ENCODE measurements at places on chromosomes 1 and 21. TPM values are rescaled to one million over a fixed set of nuclear protein-coding genes. Genes with fewer than 3 reads are reported as not detected.

AQP10 gene
- not detected for total RNA-seq

RRP1B gene
- 16.0 TPM for total RNA-seq

CYP4Z1 gene
- total RNA-seq = 0.36 TPM

FMOD gene
- 46.0 TPM for total RNA-seq

TNNT2 gene
- not detected for total RNA-seq

PDC gene
- total RNA-seq = not detected

GRCh38 chr1:172661107-172661506 lies 2.2 kb downstream of the FASLG start:
- no peak overlapping the region for H3K4me3 ChIP-seq
- no peak for DNase-seq

DNA sequence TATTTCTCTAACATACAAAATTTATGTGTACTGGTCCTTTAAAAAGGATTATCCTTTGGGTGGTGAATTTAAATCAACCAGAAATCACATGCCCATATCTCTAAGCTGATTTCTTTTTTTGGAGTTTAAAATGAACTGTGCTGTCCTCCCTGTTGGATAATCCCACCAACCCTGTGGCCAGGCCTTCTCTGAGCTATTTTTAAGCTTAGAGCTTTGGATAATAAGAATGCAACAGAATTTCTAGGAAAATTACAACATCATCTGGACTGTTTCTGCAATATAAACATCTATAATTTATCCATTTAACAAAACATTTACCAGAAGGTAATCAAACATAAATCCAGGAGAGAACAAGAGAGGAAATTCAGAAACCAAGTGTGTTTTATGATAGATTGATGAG lies 88.3 kb downstream of the LRRC40 start:
- DNase-seq = no peak
- H3K27me3 ChIP-seq = no peaks in the 10 kb centered on the region
- H3K4me3 ChIP-seq = no peak overlapping the region

DNA sequence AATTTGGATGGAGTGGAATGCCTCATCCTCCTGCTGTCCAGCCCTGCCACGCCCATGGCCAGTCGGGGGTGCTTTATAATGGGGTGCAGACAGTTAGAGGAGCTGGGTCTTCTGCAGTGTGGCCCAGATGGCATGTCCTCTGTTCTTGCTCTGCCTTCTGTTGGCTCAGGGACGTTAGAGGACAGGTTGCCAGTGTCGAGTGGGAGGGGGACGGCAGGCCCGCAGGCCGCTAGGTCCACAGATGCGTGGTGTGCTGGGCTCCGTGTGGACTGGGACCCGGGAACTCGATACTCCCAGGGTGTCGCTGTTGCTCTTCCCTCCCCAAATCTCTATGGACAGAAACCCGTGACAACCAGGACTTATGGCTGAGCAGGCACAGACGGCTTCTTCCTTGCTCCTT lies 33.3 kb downstream of the SIM2 start:
- DNase-seq = no peak
- H3K27me3 ChIP-seq = peaks cover 7% of the 10 kb centered on the region
- H3K4me3 ChIP-seq = no peak overlapping the region
- H3K4me1 ChIP-seq = no peaks in the 10 kb centered on the region
- H3K27ac ChIP-seq = no peak overlapping the region

DNA sequence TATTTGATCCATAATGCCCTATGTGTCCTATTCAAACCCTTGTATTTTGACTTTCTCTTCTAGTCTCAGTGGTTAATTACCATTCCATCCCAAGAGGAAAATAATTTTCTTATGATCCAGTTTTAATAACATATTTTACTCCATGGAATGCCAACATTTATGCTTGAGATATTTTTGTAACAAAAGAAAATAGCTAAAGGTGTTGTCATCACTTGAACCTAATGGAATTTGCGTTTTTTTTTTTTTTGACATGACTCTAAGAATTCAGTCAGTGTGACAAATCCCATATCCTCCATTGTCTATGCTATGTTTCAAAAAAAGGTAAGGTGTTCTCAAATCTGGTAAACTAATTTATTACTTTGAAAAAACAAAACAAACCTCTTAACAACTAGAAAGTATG lies 324.1 kb upstream of the ADAMTS5 start:
- H3K4me1 ChIP-seq = no peaks in the 10 kb centered on the region
- H3K27me3 ChIP-seq = no peaks in the 10 kb centered on the region
- no peak for DNase-seq
- no peaks in the 10 kb centered on the region for H3K36me3 ChIP-seq
- no peak overlapping the region for H3K27ac ChIP-seq

GRCh38 chr1:108643492-108644335 lies 17.2 kb downstream of the HENMT1 start:
- no peaks in the 10 kb centered on the region for H3K36me3 ChIP-seq
- no peaks in the 10 kb centered on the region for H3K4me1 ChIP-seq
- H3K27me3 ChIP-seq = no peaks in the 10 kb centered on the region
- no peak for DNase-seq
- H3K27ac ChIP-seq = no peak overlapping the region

Data from sigmoid colon (tissue), 7 donors.